ENCODE measurements at places on chromosomes 3 and 15. TPM values are rescaled to one million over a fixed set of nuclear protein-coding genes. Genes with fewer than 3 reads are reported as not detected.

Gene FETUB
- not detected for total RNA-seq

Gene DNAH1
- total RNA-seq = 49.8 TPM

DNA sequence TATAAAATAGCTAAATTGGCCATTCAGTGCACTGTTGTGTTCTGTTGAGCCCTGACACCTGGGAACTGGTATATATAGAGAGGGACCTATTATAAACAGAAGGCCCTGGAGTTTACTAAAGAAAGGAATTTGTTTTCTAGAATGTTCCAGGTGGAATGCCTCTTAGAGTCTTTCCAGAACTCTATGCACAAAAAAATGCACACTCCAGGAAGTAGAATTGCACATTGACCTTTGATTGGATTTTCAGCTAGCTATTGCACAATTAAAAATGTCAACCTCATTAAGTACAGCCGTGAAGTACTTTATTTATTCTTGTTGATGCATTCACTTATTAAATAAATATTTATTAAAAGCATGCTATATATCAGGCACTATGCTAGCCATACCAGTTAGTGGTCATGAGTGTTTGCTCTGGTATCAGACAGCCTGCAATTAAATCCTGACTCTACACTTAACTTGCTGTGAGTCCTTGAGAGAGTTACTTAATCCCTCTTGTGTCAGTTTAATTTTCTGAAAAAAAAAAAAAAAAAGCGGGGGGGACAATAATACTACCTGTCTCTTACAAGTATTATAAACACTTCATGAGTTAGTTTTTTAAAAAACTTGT is 40.8 kb downstream of the NDUFB4 start:
- no peak for DNase-seq

DNA sequence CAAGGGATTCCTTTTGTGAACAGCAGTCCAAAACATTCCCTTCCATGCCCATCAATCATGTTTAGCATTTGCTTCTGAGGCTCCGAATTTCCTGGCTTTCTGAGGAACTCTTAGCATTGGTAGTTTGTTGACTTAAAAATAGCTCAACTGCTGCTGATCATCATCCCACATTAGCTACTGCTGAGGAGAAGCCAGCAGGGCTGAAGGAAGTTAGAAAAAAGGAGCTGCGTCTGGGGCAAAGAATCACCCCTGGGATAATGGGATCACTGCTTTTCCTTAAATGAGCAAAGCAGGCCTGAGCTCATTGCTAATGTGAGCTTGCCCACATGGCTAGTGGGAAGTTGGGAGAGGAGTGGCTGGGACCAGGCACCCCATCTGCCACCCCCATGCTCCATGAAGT is 39.8 kb downstream of the CYP19A1 start:
- DNase-seq = no peak

DNA sequence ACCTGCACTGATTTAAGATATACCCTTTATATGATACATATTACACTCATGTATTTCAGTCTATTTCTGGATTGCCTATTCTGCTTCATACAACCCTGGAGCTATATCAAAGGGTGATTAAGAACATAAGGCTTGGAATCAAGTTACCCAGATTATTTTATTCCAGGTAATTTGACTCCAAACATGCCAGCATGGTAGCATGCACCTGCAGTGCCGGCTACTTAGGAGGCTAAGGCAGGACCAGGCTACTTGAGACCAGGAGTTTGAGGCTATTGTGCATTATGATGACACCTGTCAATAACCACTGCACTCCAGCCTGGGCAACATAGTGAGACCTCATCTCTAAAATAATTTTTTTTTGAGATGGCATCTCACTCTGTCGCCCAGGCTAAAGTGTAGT is 50.4 kb upstream of the NEO1 start:
- no peak for DNase-seq

GRCh38 chr3:26081166-26081565 is 291.3 kb downstream of the OXSM start:
- no peak for DNase-seq

DNA sequence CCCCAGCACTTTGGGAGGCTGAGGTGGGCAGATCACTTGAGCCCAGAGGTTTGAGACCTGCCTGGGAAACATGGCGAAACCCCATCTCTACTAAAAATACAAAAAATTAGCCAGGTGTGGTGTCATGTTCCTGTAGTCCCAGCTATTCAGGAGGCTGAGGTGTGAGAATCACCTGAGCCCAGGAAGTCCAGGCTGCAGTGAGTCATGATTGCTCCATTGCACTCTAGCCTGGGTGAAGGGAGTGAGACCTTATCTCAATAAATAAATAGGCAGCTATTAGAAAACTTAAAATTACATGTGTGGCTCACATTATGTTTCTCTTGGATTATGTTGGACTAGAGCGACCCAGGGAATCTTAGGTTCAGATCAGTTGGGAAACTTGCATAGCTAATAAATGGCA is 69.7 kb downstream of the RPLP1 start:
- no peak for DNase-seq

Data from CD4-positive, alpha-beta memory T cell (primary cell).